ENCODE measurements at places on chromosomes 12 and 14. TPM values are rescaled to one million over a fixed set of nuclear protein-coding genes. Genes with fewer than 3 reads are reported as not detected.

The PPP1R36 gene
- total RNA-seq: 0.75 TPM

DNA sequence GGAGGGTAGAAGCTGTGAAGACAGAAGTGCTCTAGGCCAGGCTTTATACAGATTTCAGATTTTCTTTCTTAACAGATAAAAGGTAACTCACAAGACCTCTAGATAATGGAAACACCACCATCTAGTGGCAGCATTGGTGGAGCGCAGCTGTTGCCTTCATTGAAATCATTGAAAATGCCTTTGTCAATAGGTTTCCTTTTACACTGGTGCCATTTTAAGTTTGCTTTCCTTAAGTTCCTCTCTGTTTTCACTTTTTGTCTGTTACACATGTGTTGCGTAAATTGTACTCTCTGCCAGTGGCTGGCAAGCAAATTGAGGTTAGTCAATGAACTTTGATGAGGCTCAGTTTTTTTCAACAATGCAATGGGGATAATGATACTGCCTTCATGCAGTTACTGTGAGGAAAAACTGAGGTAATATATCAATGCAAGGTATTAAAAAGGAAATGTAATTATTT, 31.1 kb downstream of the ALDH1L2 start:
- no peak for DNase-seq

GRCh38 chr12:74963867-74964331, 245.7 kb downstream of the KCNC2 start:
- peak; percentile 43 for DNase-seq

- no peak for DNase-seq
These were observed 832.0 kb downstream of the GALC start for GRCh38 chr14:87160989-87161388.

The ACVR1B gene
- total RNA-seq: 15.1 TPM

DNA sequence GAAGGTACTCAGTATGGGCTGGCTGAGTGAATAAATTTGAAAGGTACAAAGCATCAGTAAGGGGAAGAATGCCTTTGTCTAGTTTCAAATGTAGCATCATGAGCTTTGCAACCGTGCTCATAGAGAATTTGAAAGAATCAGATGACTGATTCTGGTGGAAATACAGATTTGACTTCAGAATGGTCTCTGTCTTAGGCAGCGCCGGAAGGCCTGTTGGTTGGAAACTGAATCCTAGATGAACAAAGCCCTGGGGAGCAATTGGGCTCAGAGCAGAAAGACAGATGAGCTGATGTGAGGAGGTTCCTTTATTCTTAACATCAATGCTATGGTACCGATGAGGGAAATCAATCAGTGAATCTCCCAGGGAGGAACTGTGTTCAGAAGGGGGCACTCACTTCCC, 137.3 kb downstream of the SNAPC1 start:
- DNase-seq: no peak

DNA sequence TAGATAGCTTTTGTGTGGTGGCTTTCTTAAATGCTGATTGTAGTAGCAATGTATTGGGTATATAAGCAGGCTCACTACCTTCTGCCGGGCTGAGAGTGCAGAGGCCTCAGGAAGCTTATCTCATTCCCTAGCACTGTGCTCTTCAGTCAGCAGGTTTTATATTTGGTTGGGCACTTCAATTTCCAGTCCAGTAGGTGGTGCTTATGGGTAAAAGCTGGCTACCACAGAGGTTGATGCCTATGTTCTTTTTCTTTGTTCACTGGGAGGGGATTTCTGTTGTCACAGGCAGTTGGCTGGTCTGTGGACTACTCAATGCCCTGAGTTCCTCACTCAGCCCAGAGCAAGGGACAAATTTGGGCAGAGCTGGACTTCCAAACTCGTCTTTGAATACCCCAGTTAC, 43.0 kb upstream of the GLIPR1 start:
- DNase-seq: no peak

The PTPN6 gene
- 31.3 TPM for total RNA-seq

The PSMA3 gene
- total RNA-seq: 129 TPM

The RNASE2 gene
- total RNA-seq: not detected

DNA sequence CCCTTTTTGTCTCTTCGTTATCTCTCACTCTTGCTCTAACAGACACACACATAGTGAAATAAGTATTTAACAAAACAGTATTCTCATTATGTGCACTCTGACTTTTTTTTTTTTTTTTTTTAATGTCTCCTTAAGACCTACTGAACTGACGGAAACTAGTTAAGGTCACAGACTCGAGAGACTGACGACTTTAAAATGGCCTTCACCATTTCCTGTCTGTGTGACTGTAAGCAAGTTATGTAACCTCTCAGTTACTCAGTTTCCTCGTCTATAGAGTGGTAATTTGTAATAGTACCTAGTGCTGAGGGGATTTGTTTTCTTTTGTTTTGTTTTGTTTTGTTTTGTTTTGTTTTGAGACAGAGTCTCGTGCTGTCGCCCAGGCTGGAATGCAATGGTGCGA, 284.8 kb downstream of the FBXL14 start:
- DNase-seq: no peak

DNA sequence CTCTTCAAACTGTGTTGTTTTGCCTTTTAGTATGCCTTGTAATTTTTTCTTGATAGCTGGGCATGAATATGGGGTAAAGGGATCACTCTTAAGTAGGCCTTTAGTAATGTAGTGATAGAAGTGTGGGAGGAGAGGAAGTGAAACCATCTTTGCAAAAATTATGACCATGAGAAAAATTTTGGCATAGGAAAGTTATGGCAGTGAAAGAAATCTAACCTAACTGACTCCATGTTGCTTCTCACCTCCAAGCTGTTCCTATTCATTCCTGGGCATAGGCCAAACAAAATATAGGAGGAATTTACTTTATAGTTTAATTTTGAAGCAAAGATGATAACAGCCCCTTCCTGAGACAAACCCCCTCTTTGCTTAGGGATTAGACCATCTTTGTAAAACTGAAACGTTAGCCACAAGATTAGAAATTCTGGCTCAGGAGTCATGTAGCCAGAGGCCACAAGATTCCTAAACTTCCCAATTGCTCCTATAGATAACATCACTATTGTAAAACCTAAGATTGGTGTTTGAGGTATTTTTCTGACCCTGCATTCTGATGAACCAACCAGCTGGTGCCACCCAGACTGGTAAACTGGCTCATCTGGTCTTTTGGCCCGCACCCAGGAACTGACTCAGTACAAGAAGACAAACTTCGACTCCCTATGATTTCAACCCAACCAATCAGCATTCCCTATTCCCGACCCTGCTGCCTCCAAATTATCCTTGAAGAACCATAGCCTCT, 45.8 kb downstream of the CRADD start:
- no peak for DNase-seq

GRCh38 chr14:90487031-90487430, 90.2 kb downstream of the CALM1 start:
- no peak for DNase-seq

GRCh38 chr12:47868552-47869031, 36.2 kb downstream of the VDR start:
- no peak for DNase-seq

Measured in kidney epithelial cell (primary cell).